ENCODE measurements at places on chromosomes 13 and 19.

DNA sequence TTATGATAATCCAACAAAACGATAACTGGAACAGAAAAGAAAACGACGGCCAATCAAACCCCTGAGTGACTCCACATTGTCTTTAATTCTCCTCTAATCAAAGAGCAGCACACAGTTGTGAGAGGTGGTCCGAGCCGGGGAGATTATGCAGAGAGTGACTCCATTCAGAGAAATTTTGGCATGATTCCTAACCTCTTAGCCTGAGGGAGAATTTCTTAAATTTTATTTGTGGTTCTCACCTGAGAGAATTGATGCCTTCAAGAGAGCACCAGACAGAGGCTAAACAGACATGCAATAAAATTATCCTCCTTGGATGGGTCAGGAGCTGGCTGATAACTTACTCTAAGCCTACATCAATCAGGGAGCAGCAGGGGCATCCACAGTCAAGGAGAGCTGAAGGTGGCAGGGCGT is 310.0 kb upstream of the KLF12 start:
- peak; percentile 27 for DNase-seq

- DNase-seq = no peak
Measured at GRCh38 chr13:24313439-24313838, 4.1 kb downstream of the C1QTNF9 start.

- no peak for DNase-seq
Measured at GRCh38 chr13:84867246-84867645, 932.0 kb downstream of the SLITRK6 start.

DNA sequence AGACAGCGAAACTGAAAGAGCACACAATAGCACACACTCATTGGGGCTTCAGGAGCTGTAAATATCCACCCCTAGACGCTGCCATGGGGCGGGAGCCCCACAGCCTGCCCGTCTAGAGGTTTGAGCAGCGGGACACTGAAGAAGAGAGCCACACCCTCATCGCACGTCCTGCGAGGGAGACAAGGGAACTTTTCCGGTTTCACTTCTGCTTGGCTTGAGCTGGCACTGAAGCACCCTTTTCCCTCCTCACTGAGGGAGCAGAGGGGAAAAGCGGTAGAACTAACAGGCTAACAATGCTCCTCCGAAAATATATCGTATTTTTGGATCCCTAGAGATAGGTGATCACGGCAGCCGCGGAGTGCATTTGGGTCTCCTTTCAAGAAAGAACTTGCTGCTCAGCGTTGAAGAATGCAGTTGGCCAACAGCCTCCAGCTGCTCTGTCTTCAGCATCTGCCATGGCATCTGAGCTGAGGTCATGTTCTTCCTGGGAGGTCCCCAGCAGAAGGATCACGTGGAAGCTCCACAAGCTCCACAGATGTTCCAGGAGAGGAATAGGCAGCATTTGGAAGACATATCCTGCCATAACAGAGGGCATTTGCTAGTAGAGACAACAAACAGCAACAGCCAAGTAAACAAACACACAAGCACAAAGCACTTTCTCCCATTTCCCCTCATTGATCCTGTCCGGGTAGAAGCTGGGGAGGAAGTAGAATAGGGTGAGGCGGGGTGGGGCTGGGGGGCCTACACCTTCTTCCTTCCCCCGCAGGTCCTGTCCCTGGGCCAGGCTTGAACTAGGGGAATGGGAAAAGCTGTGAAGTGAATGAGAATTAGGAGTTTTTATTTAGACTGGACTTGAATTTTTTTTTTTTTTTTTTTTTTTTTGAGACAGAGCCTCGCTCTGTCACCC is 44.8 kb upstream of the ALOX5AP start:
- no peak for DNase-seq

DNA sequence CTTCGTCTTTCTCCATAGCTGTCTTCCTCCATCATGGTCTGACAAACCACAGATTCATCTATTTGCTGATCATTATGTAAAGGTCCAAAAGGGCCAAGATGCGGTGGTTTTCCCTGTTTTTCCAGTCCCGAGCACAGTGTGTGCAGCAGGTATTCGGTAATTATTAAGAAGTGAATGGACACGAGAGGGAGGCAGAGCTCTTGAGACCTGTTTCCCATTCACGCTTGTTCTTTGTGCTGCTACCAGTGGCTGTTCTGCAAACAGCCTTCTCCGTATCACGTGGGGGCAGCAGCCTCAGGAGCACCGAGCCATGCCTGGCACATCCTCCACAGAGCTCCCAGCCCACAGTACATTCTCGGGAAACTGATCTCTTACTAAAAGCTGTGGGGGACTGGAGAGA is 50.3 kb downstream of the CCDC70 start:
- DNase-seq = peak; percentile 64

GRCh38 chr13:43354153-43354945 is 331.0 kb downstream of the DNAJC15 start:
- DNase-seq = no peak

DNA sequence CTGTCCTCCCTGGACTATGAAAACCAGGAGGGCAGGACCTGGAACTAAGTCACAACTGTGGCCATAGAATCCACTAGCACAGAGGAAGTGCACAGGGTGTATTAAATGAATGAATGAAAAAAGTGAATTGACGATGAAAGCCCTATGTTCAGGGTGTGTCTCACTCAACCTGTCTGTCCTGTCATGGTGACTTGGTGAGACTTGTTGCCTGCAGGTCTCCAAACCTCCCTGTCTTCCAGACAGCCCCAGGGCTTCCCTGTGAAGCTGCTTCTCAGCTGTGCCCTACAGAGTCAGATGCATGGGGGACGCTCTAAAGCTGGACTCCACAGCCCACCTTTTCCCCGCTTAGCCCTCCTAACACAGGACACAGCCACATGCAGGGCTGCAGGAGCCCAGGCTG is 4.8 kb upstream of the IGFL1 start:
- no peak for DNase-seq

DNA sequence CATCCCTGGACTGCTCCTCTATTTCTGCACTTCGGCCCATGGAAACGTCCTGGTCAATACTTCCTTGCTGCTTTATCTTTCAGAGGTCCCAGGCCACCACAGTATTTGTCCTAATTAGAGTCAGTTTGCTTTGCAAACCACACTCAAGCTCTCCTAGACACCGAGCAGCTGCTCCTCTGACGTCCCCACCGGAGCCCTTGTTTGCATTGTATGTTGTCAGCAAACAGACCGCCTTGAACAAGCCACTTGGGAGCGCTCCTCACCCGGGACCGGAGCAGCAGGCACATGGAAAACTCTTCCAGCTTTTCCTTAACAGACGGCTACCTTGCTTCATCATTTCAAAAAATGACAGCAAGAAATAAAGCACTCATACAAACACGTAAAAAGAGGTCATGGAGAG is 51.5 kb upstream of the GTF3A start:
- peak; percentile 87 for DNase-seq

- DNase-seq = no peak
Measured at GRCh38 chr13:105144020-105144419, 1391.4 kb downstream of the EFNB2 start.

DNA sequence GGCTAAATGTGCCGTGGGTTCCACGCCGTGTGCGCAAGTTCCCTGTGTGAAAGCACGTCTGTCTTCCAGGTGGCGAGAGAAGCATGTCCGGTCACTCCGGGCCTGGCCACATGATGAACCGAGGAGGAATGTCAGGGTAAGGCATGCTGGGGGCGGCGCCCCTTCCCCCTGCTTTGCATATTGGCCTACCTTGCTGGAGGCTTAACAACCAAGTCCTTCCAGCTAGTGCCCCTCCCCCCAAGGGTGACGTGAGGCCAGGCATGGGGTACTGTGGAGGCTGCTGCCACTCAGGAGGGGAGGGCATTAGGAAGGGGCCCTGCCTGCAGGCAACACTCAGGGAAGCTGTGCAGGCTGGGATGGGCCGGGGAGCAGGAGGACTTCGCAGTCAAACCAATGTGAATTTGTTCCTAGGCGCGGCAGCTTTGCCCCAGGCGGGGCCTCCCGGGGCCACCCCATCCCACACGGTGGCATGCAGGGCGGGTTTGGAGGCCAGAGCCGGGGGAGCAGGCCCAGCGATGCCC is 12.5 kb downstream of the MICOS13 start:
- no peak for DNase-seq

- no peak for DNase-seq
Measured at GRCh38 chr13:44819245-44819644, 170.0 kb downstream of the NUFIP1 start.

- DNase-seq = no peak
Measured at GRCh38 chr13:30982506-30982905, 50.0 kb downstream of the TEX26 start.

GRCh38 chr19:38488096-38488495 is 54.6 kb downstream of the RYR1 start:
- no peak for DNase-seq

DNA sequence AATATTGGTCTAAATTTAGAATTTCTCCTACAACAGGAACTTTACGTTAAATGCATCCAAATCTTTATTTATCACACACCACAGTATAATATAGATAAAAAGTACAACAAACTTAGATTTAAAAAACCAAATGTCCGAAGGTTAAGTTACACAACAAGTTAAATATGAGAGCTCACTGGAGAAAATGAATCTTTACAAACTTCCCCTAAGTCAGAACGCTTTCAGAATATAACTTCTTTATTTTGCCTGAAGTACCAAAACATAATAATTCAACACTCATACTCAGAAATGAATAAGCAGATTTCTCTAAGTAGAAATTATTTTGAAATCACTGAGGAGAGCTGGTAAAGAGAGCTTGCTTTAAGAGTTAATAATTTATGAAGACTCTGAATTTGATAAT is 33.8 kb downstream of the TSC22D1 start:
- no peak for DNase-seq

- no peak for DNase-seq
Measured at GRCh38 chr13:73900591-73900990, 233.6 kb downstream of the KLF12 start.

DNA sequence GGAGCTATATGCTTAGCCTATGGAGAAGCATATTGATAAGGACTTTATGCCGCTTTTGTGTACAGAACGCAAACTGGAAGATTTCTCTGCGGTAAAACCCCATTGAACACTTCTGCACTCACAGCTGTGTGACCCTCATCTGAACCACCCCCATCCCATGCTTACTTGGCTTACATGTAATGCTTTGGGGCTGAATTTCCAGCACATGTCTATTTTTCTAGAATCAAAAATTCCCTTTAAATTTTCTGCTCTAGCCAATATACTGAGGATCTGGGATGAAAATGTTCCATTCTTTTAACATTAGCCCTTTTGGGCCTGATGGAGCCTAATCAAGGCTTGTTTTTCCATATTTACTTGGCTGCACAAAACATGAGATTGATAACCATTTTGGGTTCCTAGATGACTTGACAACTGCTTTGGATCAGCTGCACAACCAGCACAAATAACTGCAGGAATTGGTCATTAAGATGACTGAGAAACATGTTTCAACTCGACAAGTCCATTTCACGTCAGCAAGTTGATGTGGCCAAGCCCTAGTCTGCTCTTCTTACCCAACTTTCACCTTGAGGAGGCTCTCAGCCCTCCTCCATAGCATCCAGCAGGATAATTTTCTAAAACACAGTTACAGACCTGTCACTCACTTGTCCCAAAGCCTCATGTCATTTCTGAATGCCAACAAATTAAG is 52.4 kb downstream of the TNFSF11 start:
- no peak for DNase-seq

- DNase-seq = peak; percentile 48
Measured at GRCh38 chr13:42333613-42334328, 61.8 kb downstream of the AKAP11 start.

DNA sequence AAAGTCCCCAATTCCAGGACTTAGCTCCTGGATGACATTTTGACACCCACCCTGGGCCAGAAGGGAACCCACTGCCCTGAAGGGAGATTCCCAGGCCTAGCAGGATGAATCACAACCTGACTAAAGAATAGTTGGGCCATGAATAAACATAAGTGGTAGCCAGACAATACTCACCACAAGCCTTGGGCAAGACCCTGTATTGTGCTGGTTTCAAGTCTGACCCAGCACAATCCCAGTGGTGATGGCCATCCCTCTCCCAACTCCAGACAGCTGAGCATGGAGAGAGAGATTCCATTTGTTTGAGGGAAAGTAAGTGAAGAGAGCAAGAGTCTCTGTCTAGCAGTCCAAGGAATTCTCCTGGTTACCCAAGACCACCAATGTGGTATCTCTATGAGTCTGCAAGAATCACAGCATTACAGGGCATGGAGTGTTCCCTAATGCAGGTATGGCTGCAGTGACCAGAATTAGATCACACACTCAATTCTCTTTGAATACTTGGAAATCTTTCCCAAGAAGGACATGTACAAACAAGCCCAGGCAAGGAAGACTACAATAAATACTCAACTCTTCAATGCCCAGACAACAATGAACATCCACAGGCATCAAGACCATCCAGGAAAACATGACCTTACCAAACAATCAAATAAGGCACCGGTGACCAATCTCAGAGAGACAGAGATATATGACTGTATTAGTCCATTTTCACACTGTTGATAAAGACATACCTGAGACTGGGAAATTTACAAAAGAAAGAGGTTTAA is 158.0 kb downstream of the VWA8 start:
- no peak for DNase-seq

GRCh38 chr13:30034458-30034795 is 184.0 kb upstream of the UBL3 start:
- DNase-seq = no peak

- no peak for DNase-seq
Measured at GRCh38 chr19:29842471-29843179, 30.8 kb downstream of the CCNE1 start.

- no peak for DNase-seq
Measured at GRCh38 chr19:14113762-14114414, 3.7 kb downstream of the PRKACA start.

- peak; percentile 88 for DNase-seq
Measured at GRCh38 chr19:55632463-55632834, 8.1 kb upstream of the ZNF784 start.

DNA sequence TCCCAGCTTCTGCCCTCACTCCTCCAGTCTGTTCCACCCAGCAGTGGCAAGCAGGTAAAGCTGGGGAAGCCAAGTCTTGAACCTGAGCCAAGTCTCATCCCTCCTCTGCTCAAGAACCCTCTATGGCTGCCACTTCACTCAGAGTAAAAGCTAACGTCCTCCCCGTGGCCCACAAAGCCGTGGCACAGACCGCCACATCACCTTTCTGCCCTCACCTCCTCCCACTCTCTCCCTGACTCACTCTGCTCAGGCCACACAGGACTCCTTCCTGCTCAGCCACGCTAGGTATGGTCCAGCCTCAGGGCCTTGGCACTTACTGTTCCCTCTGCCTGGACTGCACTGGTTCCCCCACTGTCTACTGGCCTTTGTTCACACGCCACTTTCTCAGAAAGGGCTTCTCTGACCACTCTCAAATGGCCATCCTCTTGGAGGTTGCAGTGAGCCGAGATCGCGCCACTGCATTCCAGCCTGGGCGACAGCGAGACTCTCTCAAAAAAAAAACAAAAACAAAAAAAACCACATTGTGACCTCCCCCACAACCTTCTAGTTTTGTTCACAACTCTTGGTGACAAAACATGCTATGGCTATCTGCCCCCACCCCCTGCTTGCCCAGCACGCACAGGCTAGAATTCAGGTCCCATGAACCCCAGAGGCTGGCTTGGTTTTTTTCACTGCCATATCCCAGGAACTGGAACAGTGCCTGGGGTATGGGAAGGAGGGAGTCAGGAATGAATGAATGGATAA is 15.8 kb downstream of the NDUFB7 start:
- no peak for DNase-seq

GRCh38 chr19:4897146-4897545 is 5.5 kb downstream of the ARRDC5 start:
- DNase-seq = no peak

Measured in COR-L47 (cell line).